ENCODE measurements at places on chromosomes 12 and 14.

DNA sequence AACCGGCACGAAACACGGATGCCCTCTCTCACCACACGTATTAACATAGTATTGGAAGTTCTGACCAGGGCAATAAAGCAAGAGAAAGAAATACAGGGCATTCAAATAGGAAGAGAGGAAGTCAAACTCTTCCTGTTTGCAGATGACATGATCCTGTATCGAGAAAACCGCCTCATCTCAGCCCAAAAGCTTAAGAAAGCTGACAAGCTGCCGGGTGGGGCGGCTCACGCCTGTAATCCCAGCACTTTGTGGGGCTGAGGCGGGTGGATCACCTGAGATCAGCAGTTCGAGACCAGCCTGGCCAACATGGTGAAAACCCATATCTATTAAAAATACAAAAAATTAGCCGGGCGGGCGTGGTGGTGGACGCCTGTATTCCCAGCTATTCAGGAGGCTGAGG lies 17.7 kb downstream of the OR6S1 start:
- DNase-seq = no peak

DNA sequence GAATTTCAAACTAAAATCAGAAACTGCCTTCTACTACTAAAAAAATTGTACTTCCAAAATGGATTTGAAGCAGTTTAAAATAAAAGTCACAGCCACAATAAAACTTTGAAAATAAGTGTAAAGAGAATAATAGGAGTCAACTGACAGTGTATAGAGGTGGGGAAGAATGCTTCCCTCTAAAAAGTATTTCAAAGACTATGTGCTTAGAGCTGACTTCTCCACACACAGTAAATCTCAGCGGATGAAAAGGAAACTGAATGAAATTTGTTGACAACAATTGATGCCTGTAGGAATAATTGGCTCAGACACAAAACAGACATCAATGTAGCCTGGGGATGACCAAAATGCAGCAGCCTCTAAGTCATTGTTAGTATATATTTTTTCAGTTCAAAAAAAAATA lies 7.9 kb downstream of the IGF1 start:
- DNase-seq = no peak

DNA sequence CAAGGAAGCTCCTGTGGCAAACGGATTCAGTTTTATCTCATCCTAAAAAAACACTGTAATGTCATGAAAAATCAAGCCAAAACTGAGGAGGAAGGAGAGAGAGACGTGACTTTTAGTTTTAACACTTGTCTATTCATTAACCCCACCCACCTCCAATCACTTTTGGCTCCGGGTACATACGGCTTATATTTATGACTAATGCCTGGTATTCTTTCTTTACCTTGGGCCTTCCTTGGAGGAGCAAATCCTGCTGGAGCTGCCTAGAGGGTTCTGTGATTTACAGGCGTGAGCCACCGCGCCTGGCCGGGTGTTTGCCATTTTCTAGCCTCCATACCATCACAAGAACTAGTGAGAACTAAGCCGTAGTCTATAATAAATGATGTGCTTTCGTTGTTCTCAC lies 60.8 kb upstream of the RTRAF start:
- DNase-seq = no peak

DNA sequence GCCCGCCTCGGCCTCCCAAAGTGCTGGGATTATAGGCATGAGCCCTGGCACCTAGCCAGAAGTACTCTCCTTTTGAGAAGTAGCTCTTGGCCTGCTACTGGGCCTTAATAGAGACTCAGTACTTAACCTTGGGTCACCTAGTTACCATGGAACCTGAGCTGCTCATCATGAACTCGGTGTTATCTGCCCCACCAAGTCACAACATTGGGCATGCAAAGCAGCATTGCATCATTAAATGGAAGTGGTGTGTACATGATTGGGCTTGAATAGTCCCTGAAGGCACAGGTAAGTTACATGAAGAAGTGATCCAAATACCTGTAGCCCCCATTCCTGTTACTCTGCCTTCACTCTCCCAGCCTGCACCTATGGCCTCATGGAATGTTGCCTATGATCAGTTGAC lies 18.0 kb upstream of the ATF7 start:
- DNase-seq = no peak
